ENCODE measurements at places on chromosomes 16 and 17.

GRCh38 chr16:6704306-6704930, 628.2 kb upstream of the RBFOX1 start:
- ATAC-seq, result no peak

GRCh38 chr16:551210-551609, 9.0 kb upstream of the PRR35 start:
- no peak for ATAC-seq

DNA sequence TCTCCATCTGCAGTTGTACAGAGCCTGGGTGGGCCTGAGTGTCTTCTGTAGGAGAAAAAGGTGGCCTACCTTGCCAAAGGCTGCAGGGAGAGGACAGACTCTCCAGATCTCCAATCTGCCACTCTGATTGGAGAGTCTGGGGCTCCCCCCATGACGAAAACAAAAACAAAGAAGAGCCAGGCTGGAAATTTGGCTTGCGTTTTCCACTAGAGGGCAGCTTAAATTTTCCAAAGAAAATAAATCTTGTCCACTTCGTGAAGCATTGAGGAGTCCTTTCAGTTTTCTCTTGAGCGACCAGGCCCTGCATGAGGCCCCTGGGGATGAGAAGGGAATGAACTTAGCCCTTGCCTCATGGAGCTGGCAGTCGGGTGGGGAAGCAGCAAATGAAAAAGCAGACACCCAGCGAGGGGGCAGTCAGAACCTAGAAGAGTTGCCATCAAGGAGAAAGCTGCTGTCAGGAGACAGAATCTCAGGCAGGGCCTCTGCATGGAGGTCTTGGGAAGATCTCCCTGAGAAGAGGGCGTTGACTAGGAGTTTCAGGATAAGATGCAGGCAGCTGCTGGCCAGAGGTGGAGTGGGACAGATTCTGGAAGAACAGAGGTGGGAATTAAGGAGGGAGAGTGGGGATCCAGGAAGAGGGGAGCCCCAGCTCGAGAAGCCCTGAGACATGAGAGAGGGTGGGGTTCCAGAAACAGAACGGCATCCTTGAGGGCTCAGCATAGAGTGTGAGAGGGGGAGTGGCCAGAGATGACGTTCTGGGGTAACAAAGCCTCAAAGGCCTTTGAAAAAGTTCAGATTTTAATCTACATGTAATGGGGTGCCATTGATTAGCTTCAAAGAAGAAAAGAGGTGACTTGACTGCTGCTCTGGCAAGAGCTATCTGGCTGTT, 8.4 kb upstream of the SHCBP1 start:
- ATAC-seq, result no peak

GRCh38 chr17:70034158-70034557, 40.9 kb upstream of the KCNJ16 start:
- no peak for ATAC-seq

DNA sequence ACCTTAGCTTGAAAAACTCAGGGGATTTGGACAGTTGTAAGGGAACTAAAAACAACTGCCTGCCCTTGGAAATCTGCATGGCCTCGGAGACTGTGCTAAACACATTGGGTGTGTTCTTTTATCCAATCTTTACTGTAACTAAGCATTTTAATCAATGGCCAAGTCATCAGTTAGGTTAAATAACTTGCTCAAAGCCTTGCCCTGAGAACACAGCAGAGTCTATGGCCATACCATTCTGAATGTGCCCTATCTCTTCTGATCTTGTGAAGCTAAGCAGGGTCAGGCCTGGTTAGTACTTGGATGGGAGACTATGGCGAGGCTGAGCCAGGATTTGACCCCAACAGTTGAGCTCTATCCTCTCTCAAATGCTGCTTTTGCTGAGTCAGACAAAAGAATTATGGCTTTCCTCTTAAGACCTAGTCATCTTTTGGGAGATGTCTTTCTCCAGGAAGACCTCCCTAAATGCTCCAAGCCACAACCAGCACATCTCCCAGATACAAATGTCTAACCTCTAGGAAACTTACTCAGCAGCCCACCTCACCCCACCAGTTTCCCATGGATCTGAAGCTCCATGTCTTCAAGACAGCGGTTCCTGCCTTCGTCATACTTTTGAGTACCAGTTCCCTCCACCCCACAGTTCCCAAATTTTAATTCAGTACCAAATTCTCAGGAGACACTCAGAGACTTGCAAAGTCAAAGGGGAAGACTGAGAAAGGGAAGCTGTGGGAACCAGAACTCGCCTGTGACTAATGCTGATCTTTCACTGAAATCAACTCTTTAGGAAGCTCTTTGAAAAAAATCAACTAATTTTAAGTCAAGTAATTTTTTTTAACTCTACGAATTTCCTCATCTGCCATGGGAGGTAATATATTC, 336.1 kb downstream of the MAF start:
- no peak for ATAC-seq

- ATAC-seq, result no peak
Observed at GRCh38 chr16:13852827-13853226, 67.1 kb upstream of the ERCC4 start.

GRCh38 chr17:39761861-39762496, 24.2 kb downstream of the GRB7 start:
- peak; percentile 15 for ATAC-seq

DNA sequence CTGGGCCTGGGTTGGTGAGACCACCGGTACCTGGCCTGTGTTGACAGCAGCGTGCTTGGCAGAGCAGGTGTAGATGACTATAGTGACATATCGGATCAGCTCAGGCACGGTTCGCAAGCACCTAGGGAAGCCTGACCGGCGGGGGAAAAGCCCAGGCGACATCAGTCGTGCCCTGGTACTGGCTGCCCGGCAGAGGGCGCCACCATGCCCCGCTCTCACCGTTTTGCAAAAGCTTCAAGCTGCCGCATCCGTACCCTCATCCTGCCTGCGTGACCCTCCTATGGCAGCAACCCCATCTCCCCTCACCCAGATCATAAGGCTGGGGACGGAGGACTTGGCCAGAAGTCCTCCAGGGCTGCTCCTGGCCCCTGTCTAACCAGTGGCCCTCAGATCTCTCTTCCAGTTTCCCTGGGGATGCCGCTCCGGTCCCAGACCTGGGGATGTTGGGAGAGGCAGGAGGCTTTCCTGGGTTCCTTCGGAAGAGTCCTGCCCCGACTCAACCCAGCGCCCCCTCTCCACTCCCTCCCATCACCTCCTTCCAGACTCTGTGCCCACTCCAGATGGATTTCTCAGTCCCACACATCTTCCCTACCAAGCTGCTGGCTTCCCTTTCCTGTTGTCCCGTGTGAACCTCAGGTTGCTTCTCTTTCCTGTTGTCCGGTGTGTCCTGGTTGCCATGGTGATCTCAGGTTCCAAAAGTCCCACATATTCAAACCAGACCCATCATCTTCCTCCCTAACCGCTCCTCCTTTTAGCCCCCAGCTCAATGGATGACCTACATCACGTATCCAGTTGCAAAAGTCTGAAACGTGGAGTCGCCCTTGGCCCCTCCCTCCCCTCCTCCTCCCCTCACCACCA, 13.7 kb downstream of the ALOX12B start:
- ATAC-seq, result peak; percentile 94

- peak; percentile 47 for ATAC-seq
Observed at GRCh38 chr16:83113317-83113716, 486.5 kb downstream of the CDH13 start.

DNA sequence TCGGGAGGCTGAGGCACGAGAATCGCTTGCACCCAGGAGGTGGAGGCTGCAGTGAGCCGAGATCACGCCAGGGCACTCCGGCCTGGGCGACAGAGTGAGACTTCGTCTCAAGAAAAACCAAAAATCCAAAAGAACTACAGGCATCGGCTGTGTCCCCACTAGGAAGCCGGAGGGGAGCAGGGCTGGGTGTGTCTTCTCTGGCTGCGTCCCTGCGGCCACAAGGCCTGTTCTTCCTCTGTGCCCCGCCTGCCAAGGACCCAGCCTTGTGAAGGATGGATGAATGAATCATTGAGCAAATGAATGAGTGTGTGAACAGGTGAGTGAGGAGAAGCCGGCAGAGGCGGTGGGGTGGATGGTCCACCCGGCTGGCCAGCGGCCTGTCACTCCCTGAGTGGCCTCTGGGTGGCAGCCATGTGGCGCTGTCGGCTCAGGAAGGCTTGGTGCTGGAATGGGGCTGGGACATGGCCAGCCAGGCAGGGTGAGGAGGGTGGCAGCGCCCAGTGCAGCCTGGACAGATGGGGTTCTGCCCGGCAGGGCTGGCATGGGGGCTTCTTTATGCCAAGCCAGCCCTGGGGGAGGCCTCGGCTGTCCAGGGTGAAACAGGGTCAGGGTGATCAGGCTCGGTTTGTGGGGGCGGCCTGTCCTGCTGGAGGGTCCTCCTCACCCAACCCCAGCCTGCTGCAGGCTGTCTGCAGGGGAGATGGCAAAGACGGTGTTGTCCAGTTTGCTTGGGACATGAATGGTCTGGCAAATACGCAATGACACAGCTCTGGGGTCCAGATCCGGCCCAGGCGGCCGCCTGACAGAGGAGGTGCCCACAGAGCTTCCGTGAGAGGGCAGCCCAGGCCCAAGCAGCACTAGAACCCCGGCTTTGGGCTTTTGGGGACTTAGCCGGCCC, 21.7 kb downstream of the SLC25A10 start:
- peak; percentile 90 for ATAC-seq

- ATAC-seq, result no peak
Observed at GRCh38 chr16:85069171-85069570, 41.6 kb downstream of the KIAA0513 start.

DNA sequence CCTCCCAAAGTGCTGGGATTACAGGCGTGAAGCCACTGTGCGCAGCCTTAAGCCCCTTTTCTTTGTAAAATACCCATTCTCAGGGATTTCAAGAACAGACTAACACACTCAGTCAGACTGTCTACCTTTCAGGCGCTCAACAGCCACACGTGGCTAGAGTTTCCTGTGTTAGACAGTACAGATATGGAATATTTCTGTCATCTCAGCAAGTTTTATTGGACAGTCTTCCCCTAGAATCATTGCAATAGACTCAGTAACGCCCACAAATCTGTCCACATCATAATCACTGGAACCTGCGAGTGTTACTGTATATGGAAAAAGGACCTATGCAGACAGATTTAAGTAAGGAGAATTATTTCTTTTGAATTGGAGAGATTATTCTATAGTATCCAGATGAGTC, 160.5 kb downstream of the RBFOX1 start:
- no peak for ATAC-seq

DNA sequence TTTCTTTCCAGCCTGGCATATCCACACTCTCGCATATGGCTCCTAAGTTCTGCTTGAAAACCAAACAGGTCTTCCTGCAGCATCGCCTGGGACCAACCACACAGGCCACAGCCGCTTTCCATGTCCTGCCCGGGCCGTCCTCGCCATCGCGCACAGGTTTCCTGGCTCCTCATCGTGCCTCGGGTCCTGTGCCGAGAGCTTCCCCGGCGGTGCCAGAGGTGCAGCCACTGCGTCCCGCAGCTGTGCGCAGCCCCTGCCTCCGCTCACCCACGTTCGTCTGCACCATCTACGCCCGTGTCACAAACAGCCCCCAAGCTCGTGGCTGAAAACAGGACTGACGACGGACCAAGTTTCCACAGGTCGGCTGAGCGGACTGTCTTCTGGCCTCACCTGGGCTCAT, 6.3 kb upstream of the ZFPM1 start:
- no peak for ATAC-seq

- ATAC-seq, result no peak
Observed at GRCh38 chr16:60605176-60605575, 1431.1 kb downstream of the CDH8 start.

- no peak for ATAC-seq
Observed at GRCh38 chr16:56915336-56916119, 16.4 kb upstream of the HERPUD1 start.

DNA sequence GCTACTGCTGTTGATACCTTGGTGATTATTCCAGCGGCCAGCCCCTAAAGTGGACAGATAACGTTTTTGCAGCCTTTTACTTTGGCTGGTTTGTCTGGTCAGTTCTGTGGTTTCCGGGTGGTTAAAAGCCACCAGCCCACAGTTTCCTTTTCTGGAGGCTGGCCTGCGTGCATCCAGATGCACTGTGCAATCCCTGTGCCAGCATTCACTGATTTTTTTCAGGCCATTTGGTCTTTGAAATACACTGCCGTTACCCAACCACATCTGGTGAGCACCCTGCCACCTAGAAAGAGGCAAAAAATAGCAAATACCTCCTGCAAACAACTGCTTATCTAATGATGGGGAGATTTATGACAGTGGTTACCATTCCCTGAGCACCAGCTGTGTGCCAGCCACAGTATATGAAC, 797 bp downstream of the NUDT7 start:
- ATAC-seq, result no peak

DNA sequence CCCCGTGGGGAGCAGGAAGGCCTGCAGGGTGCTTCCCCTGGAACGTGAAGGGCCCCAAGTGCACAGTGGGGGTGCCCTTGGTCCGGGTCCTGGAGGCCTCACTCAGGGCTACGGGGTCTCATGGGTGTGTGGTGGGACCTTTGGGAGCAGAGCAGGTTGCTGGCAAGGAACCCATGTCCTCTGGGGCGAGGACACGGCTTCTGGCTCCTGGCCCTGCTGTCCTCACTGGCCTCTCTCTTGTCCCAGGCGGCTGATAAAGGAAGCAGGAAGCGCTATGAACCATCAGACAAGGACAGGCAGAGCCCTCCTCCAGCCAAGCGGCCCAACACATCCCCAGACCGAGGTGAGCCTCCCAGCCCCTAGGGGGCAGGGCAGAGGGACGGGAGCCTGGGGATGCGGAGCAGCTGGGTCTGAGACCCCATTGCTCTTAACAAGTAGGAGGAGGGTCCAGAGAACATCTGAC, 9.8 kb upstream of the IL17C start:
- no peak for ATAC-seq

GRCh38 chr17:42475121-42475520, 16.4 kb downstream of the ATP6V0A1 start:
- ATAC-seq, result no peak

All from activated T-helper 17 cell treated with anti-CD3 and anti-CD28 coated beads, Interleukin-2, amount 50 U/mL, for 72 hours (primary cell).